ENCODE measurements at places on chromosomes 16 and 17. TPM values are rescaled to one million over a fixed set of nuclear protein-coding genes. Genes with fewer than 3 reads are reported as not detected.

OR1D5 gene
- total RNA-seq = not detected

PPY gene
- not detected for total RNA-seq

IRX6 gene
- total RNA-seq = not detected

CSH1 gene
- not detected for total RNA-seq

GAST gene
- total RNA-seq = not detected

SLC38A10 gene
- 119 TPM for total RNA-seq

FLCN gene
- 8.7 TPM for total RNA-seq

RNF222 gene
- not detected for total RNA-seq

ADGRG3 gene
- total RNA-seq = not detected

IKZF3 gene
- not detected for total RNA-seq

KCNJ18 gene
- total RNA-seq = not detected

MIEN1 gene
- total RNA-seq = 89.4 TPM
